ENCODE measurements at places on chromosomes 3 and 15.

- DNase-seq, result no peak
Measured at GRCh38 chr3:153679714-153680113, 441.5 kb upstream of the ARHGEF26 start.

GRCh38 chr3:10334459-10334858 is 13.5 kb upstream of the SEC13 start:
- DNase-seq, result no peak

- DNase-seq, result no peak
Measured at GRCh38 chr3:181554233-181554765, 157.4 kb upstream of the SOX2 start.

DNA sequence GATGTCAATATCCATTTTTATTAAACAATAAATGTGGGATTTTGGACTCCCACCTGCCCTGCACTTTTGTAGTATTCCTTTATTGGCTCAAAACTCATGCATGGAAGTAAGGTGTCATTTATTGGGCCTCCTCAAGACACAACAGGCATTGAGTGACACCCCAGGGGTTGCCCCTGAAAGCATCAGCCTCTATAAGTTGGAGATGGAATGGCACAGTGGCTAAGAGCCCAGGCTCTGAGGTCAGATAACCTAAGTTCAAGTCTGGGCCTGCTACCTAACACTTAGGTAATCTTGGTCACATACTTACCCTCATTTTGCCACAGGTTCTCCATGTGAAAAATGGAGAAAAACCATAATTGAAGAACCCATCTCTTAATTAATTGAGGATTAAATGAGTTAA is 4.6 kb downstream of the CAPN3 start:
- DNase-seq, result no peak

DNA sequence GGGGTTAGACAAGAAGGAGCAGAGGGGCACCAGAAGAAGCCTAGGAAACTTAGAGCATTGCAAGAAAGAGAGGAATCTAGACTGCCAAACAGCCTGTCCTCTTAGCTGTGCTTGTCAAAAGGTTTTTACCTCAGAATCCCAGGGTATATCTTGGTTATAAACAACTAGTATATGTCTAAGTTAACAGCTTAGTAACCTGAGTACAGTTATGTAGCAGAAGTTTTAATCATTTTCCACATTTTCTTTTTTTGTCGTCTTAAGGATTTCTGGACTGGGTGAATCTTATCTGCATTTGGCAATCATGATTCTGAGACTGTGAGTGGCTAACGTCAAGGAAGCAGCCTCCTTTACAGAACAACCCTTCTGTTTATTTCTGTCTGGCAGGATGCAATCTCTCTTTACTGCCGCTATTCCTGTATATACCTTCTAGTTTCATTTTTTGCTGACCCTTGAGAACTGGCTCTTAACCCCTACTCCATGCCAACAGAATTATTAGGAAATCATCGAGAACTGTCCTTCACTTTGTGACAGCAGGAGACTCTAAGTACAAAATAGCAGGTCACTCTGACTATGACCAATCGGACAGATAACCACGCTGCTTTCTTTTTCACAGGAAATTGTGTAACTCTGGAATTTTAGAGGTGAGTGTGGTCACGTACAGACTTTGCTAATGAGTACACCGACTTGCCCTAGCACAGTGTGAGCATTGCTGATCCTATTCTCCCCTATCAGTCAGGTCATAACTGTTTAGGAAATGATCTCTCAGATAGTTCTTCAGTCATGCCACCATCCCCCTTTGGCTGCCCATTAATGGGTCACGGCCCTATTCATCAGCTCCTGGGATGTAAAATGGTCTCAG is 3.3 kb upstream of the CP start:
- no peak for DNase-seq

- DNase-seq, result no peak
Measured at GRCh38 chr3:59644479-59645402, 594.9 kb upstream of the CFAP20DC start.

GRCh38 chr15:34233614-34234013 is 8.8 kb downstream of the EMC4 start:
- no peak for DNase-seq

DNA sequence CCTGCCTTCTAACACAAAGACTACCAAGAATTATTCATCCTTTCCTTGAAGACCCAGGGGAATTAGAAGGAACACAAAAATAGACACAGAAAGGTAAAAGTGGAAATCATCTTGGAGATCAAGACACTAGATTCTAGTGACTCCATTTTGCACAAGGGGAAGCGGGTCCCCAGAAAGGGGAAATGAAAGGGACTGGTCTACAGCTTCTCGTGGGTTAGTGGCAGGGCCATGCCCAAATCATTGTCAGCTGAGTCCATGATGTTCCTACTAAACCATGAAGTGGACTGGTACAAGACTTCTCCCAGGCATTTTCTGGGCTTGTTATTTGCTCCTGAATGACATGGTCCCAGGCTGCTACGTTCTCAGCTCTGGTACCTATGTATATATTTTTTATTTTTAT is 230.7 kb upstream of the TPRG1 start:
- no peak for DNase-seq

- DNase-seq, result no peak
Measured at GRCh38 chr3:128794067-128794768, 68.2 kb downstream of the RAB7A start.

DNA sequence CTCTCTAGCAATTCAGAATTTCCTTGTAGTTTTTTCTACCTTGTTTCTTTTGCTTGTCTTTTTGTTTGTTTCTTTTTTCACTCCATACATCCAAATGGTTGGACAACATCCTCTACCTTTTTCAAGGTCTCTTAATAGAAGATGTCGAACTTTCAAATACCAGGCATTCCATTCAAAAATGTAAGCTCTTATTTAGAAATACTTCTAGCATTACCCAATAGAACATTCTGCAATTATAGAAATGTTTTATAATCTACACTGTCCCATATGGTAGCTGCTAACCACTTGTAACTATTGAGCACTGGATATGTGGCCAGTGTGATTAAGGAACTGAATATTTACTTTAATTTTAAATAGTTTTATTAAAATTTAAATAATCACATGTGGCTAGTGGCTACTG is 196.2 kb upstream of the MRPL3 start:
- DNase-seq, result no peak

DNA sequence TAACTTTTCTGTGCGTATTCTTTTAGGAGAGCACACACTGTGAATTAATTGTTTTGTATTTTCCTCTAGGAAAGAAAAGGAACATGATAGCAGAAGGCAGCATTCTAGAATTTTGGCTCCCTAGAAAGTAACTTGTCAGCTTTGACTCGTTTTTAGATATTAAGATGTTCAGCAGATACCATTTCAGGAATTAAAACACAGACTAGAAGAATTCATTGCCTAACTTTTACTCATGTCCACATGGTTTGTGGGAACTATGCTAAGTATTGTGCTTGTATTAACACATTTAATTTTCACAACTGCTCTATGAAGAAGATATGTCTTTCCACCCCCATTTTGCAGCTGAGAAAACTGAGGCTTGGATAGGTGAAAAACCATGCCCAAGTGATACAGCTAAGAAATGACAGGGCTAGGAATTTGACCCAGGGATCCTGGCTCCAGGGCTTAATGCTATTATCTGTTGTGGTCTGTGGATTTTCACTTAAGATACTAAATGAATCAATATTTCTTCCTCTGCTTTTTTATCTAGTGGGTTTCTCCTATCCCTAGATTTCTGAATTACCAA is 128.8 kb downstream of the MITF start:
- DNase-seq, result no peak

GRCh38 chr15:38876621-38877020 is 312.0 kb upstream of the RASGRP1 start:
- DNase-seq, result no peak

DNA sequence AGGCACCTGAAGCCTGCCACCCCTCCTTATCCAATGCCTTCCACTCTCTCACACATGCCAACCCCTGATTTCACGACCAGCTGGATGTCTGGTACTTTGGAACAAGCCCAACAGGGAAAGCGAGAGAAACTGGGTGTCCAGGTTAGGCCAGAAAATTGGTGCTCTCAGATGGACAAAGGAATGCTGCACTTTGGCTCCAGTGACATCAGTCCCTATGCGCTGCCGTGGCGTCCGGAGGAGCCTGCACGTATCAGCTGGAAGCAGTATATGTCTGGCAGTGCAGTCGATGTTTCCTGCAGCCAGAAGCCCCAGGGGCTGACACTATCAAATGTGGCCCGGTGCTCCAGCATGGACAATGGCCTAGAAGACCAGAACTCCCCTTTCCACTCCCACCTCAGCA is 45.2 kb downstream of the CDAN1 start:
- DNase-seq, result no peak

GRCh38 chr15:65258375-65259262 is 28.1 kb downstream of the PARP16 start:
- no peak for DNase-seq

GRCh38 chr15:59396211-59396610 is 23.5 kb upstream of the MYO1E start:
- DNase-seq, result no peak

GRCh38 chr3:161474139-161474538 is 22.5 kb upstream of the OTOL1 start:
- DNase-seq, result no peak

- no peak for DNase-seq
Measured at GRCh38 chr15:39728845-39729244, 53.8 kb downstream of the FSIP1 start.

GRCh38 chr3:93973131-93974126 is at the start of gene PROS1:
TSS of gene PROS1 (minus strand) at chr3:93973896. CDS start at chr3:93973749, 147 bp downstream.
- peak; percentile 14 for DNase-seq

- DNase-seq, result no peak
Measured at GRCh38 chr3:140086642-140087041, 151.7 kb downstream of the CLSTN2 start.

DNA sequence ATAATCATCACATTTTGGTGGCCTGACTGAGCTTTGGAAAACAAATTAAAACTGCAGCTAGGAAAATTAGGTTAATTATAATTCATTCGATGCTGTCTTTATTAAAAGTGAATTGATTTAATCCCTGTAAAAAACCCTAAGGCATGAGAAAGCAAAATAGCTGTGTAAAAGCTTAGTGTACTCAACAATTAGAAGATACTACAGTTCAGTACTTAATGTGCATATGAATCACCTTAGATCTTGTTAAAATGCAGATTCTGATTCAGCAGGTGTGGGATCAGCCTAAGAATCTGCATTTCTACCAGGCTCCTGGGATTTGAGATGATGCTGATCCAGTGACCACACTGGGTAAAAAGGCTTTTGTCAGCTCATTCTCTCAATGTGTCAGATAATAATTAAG is 559.9 kb upstream of the GOLIM4 start:
- no peak for DNase-seq

- DNase-seq, result no peak
Measured at GRCh38 chr3:144590854-144591253, 619.2 kb downstream of the DIPK2A start.

- no peak for DNase-seq
Measured at GRCh38 chr3:127123533-127123932, 69.4 kb upstream of the PRR23E start.

DNA sequence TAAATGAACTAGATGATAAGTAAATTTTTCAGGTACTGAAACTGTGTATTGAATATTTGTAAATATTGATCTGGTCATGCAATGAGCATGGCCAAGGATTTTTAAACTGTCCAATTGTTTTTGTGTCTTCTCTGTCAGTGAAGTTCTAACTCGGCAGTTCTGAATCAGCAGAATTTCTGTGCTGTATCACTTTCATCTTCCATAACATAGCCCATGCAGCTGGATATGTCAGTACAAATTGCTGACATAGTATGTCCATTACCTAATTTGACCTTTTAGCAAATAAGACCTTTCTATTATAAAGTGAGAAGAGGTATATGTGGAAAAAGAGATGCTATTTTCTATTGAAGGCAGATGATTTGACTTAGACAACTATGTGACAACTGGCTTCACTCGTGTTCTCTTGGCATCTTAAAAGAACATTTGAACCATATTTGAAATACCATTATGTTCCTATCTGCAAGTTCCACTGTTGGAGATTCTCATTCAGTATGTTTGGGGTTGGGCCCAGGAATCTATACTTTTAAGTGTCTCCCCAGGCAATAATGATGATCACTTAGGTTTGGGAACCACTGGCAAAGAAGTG is 90.4 kb downstream of the CMSS1 start:
- DNase-seq, result no peak

DNA sequence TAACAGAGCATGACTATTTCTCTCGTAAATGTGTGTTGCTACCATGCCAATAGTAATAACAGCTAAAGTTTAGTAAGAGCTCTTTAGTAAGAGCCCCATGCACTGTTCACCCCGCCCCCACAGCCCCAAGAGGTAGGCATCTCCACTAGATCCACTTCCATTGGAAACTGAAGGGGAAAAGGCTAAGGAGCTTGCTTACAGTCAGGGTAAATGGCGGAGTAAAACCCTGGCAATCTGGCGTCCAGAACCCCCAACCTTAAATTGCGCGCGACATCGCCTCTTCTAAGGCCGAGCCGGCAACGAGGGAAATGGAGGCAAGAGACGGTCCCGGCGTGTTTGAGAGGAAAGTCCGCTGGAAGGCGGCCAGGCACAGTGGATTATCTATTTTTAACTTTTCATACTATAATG is 654 bp upstream of the C3orf38 start:
- no peak for DNase-seq
